ENCODE measurements at places on chromosomes 11 and 22.

DNA sequence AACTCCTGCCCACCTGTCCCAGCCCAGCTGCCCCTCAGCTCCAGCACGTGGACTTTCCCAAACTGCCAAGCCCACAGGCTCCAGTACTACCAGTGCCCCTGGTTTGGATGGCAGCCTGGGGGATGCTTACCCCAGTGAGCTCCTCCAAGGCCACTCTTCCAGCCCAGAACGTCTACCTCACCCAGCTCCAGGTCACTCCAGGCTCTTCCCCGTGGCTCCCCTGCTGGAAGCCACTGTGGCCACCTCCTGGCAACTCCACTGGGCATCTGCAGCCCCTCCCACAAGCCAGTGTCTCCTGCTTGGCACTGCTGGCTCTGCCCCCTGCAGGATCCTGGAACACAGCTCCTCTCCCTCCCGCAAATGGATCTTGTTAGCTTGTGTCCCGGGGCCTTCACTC, 29.3 kb downstream of the LMO1 start:
- DNase-seq = no peak

DNA sequence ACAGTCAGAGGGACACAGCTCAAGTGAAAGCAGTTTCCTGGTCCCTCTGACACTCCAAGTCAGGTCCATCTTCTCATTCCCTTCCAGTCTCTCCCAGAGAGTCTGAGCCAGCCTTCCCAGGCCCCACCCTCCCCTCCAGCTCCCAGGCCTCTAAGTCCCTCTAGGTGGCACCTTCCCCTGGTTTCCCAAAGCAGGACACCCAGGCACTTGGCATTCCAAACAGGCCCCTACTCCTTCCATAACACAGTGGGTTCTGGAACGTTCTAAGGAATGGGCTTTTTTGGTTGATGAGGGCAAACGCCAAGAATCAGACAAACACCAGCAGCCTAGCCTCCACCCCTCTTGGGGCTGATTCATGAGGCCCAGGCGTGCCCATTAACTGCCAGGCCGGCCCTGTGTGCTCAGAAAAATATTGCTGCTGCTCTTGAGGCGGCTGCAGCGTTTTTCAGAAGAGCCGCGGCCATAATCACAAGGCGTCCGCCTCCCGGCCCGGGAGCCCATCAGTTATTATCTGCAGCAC, 418.7 kb downstream of the SOX6 start:
- DNase-seq = no peak

DNA sequence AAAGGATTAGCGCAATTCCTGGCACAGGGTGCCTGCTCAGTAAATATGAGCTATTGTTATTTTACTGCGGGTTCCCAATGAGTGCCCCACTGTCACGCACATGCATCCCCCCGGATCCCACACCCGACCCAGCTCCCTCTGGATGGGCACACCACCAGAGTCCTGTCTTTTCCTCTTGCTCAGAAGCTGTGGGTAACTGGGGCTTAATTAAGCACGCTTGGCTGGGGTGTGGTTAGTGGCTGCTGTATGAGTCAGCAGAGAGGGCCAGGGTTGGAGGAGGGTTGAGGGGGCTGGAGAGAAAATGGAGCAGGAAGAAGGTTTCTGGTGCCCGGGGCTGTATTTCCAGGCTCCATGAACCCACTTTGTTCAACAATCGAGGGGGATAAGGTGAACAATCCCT, 30.3 kb upstream of the NECTIN1 start:
- no peak for DNase-seq

DNA sequence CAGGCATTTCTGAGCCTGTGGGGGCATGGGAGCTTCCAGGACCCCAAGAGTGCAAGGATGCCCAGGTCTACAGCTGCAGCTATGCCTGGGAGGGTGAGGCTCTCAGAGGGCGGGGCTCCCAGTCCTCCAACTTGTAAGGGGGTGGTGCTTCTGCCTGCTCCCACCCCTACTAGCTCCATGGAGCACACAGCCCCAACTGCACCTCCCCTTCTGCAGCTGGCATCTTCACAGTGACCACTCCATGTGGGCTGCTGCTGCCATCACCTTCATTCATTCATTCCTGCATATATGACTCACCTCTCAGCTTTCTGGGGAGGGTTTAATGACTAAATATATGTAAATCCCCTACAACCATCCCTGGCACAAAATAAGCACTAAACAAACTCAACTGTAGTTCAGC, 43.8 kb downstream of the CHST1 start:
- no peak for DNase-seq

GRCh38 chr11:103055221-103055890, 36.6 kb downstream of the DCUN1D5 start:
- no peak for DNase-seq

Measured in WERI-Rb-1 (cell line).